ENCODE measurements at places on chromosomes 11 and 22. TPM values are rescaled to one million over a fixed set of nuclear protein-coding genes. Genes with fewer than 3 reads are reported as not detected.
A peak's percentile ranks its signal among the peaks of the same experiment; 100 is the strongest.

The WT1 gene
- 0.31 TPM for polyA plus RNA-seq

The OR56B4 gene
- polyA plus RNA-seq: not detected

The CLDN5 gene
- polyA plus RNA-seq: 24.0 TPM

- DNase-seq: peak; percentile 63
- no peaks in the 10 kb centered on the region for H3K27me3 ChIP-seq
- H3K4me3 ChIP-seq: peak overlapping the region; percentile 47
- peak overlapping the region; percentile 80 for H3K27ac ChIP-seq
- peaks cover 54% of the 10 kb centered on the region for H3K4me1 ChIP-seq
Measured at GRCh38 chr22:30605449-30606110, 1.4 kb upstream of the TCN2 start.

DNA sequence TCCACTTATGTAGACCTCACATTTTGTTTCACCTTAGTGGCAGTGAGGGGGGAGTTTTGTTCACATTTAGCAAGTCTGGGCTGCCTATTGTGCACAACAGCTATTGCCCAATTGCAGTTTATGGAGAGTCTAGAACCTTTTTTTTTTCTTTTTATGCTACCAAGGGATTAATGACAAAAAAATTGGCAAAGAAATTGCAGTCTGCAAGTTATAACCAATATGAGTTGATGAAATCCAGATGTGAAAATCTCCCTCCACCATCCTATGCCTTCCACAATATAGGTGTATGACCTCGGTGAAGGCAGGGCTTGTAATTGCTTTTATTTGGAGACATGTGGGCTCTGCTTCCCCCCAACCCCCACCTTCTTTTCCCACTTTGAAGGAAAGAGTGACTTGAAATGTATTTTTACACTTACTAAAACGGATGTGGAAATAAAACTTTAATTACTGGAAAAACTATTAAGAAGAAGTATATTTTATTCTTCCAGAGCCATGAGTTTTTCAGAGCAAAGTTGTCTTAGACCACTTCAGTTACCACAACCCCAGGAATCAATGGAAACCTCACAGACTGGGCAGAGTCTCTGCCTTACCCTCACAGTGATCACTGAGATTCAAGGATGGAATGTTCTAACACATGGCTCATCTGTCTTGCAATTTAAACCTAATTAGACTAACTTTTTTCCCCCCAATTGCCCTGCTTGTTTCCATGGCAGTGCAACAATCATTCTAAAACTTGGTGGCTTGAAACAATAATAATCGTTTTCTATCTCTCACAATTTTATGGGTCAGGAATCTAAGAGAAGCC lies 120.8 kb upstream of the SLC5A12 start:
- no peaks in the 10 kb centered on the region for H3K27me3 ChIP-seq
- DNase-seq: peak; percentile 12
- H3K27ac ChIP-seq: peak overlapping the region; percentile 35
- no peaks in the 10 kb centered on the region for H3K36me3 ChIP-seq

GRCh38 chr11:6755303-6755952 lies 16.3 kb downstream of the OR2AG2 start:
- DNase-seq: peak; percentile 27
- no peaks in the 10 kb centered on the region for H3K4me1 ChIP-seq
- H3K27me3 ChIP-seq: no peaks in the 10 kb centered on the region
- no peak overlapping the region for H3K27ac ChIP-seq
- no peaks in the 10 kb centered on the region for H3K36me3 ChIP-seq
- H3K4me3 ChIP-seq: no peak overlapping the region

DNA sequence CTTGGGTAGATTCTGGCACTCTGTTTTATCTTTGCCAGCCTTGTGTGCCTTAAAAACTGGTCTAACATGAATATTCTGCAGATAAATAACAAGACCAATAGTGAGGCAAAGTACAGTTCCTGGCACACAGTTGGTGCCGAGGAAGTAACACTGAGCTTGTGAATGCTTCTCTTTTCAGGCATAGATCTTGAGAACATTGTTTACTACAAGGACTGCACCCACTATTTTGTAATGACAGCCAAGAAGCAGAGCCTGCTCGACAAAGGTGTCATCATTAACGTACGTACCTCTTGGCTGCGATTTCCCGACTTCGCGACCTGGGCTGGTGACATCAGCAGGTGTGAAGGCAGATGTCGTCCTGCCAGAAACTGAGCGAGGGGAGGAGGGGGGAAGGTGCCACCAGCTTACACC lies 105.7 kb downstream of the MICAL2 start:
- H3K27me3 ChIP-seq: no peaks in the 10 kb centered on the region
- H3K36me3 ChIP-seq: peaks cover 9% of the 10 kb centered on the region
- peak overlapping the region; percentile 88 for H3K27ac ChIP-seq
- no peak overlapping the region for H3K4me3 ChIP-seq
